Tibial nerve (tissue), 4 donors: ENCODE measurements at places on chromosomes 11 and 22. TPM values are rescaled to one million over a fixed set of nuclear protein-coding genes. Genes with fewer than 3 reads are reported as not detected.
A peak's percentile ranks its signal among the peaks of the same experiment; 100 is the strongest.

DNA sequence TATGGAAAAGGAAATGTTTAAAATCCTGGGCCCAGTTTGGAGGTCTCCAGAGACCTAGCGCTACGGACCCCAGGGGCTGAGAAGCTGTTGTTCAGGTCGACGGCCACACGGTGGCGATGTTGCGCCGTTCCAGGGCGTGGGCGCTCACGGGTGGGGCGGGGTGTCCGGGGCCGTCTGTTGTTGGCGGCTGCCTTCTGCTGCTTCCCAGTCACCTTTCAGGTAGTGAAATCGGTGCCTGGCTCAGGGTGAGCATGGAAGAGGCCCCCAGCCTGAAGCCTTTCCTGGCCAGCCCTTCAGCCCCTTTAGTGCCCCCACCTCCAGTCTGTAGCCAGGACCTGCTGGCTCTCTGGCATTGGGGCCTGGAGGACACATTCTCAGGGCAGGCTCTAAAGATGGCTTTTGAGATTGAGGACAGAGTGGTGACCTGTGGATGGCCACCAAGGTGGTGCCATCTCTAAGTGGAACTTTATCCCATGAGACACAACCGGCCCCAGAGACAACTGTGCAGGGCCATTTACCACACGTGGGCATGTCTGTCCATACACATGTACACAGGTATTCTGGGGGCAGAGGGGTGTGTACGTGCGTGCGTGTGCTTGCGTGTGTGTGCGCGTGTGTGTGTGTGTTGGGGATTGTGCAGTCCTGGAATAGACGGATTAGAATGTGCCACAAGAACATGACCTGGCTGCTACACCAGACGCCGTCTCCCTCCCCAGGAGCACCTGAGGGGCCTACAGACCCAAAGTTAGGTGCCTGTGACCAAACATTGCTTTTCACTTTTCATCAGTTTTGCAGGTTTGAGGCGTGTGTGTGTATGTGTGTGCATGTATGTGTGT lies 53.8 kb downstream of the ST14 start:
- DNase-seq: peak; percentile 45

DNA sequence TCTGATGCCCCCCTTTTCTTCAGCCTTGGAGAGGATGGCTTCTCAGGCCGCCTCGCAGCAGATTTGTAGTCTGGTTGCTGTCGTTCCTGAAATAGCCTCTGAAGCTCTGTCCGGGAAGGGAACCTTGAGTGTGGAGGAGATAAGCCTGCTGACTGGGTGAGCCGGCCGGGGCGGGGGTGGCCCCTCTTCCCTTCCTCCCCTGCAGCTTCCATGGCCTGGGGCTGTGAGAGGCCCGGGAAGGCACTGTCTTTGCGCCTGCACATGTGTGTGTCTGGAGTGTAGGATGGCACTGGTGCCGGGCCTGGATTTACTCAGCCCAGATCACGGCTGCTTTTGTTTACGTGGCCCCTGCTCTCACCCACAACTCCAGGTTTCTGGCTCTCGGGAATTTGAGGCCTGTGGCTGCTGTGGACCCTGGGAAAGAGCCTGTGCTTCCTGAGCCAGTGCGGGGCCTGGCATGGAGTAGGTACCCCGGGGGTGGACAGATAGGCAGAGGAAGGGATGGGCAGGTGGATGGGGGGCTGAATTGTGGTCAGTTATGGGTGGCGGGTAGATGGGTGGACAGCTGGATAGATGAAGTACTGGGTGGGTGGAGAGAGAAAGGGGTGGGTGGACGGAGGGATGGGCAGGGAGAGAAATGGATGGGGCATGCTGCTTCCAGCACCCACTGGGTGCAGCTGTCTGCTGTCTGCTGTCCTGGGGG lies 16.6 kb downstream of the KCNQ1 start:
- DNase-seq: no peak

- DNase-seq: no peak
Observed at GRCh38 chr11:5238486-5238885, 4.2 kb upstream of the HBD start.

DNA sequence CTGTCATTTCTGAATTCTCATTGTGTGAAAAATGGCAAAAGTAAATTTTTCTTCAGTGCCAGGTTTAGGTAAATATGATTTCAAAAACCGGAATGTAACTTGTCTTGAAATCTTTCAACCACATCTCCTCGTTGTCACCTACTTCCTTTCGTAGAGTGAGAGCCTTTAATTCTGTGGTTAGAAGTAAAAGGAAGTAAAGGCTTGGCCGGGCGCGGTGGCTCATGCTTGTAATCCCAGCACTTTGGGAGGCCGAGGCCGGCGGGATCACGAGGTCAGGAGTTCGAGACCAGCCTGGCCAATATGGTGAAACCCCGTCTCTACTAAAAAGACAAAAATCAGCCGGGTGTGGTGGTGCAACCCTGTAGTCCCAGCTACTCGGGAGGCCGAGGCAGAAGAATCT lies 29.8 kb downstream of the SGSM3 start:
- DNase-seq: no peak

CECR2 gene
- 3.7 TPM for total RNA-seq

GRCh38 chr11:60193687-60194433 lies 11.0 kb upstream of the MS4A6A start:
- peak; percentile 77 for DNase-seq

PRR33 gene
- not detected for total RNA-seq

- DNase-seq: no peak
Observed at GRCh38 chr22:40387746-40388145, 17.4 kb downstream of the SGSM3 start.

DNA sequence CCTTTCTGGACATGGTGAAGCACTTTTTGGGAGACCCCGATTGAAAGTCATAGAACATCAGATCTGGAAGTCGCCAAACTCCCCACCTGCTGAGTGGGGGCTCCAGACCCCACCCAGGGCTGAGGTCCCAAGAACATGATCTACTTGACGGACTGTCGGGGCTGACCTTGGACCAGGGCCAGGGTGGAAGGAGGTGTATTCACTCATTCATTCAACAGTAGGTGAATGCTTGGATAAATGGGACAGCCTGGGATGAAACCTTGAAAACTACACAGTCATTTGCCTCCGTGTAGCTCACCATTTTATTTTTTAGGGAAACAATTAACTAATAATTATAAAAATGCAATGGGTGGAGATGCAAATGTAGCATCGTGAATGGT lies 629.0 kb downstream of the BRD1 start:
- no peak for DNase-seq

OR51S1 gene
- not detected for total RNA-seq

ZDHHC5 gene
- 57.3 TPM for total RNA-seq

GRCh38 chr11:61791737-61792309 lies 576 bp downstream of the TMEM258 start:
- peak; percentile 78 for DNase-seq

BRSK2 gene
- total RNA-seq: 3.5 TPM

GRCh38 chr11:127059750-127060149 lies 59.2 kb upstream of the KIRREL3 start:
- no peak for DNase-seq

- no peak for DNase-seq
Observed at GRCh38 chr11:2317354-2318050, 15.7 kb downstream of the TSPAN32 start.

MFRP gene
- total RNA-seq: 0.44 TPM

DNA sequence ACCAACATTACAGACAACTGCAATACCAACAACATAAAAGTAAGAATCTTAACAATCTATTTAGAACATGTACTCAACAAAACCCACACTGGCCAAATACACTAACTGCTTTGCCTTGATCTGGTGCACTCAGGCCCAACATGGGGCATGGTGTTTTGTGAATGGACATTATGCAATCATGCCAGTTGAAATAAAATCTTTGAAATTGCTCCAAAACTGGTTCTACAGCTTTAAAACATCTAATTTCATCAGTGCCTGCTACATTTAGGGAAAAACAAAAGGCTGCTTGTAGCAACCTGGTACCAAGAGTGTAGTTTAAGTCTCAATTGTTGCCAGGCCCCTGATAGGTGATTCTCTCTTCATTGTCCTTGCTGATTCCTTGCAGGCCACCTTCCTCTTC lies 3.3 kb upstream of the CTR9 start:
- no peak for DNase-seq

MTMR2 gene
- 33.2 TPM for total RNA-seq

DNA sequence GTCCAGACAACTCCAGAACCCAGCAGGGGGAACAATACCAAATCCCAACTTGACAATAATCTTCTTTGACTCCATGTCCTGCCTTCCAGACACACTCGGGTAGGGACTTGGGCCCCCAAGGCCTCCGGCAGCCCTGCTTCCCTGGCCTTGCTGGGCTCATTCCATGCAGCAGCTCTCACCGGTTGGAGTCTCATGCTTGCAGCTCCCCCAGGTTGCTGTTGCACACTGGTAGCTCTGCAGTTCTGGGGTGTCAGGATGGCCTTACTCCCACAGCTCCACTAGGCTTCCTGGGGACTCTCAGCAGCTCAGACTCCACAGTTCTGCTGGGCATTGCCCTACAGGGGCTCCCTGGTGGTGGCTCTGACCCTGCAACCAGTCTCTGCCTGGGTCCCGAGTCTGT lies 42.8 kb downstream of the ST3GAL4 start:
- peak; percentile 3 for DNase-seq

DNA sequence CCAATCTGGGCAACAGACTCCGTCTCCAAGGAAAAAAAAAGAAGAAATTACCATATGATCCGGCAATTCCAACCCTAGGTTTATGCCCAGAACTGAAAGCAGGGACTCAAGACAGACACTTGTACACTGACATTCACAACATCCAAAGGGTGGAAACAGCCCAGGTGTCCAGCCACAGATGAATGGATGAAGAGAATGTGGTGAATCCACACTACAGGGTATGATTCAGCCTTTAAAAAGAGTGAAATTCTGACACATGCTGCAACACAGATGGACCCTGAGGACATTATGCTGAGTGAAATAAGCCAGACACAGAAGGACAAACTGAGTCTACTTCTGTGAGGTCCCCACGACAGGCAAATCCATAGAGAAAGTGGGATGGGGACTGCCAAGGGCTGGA lies 43.9 kb downstream of the SGSM3 start:
- DNase-seq: no peak

GRCh38 chr11:114449845-114450244 lies 10.6 kb downstream of the REXO2 start:
- DNase-seq: no peak

PRODH gene
- total RNA-seq: 146 TPM

- DNase-seq: no peak
Observed at GRCh38 chr11:72688929-72689328, 14.7 kb upstream of the PDE2A start.

GRCh38 chr11:111759778-111760407 lies 6.3 kb downstream of the PPP2R1B start:
- no peak for DNase-seq

DNA sequence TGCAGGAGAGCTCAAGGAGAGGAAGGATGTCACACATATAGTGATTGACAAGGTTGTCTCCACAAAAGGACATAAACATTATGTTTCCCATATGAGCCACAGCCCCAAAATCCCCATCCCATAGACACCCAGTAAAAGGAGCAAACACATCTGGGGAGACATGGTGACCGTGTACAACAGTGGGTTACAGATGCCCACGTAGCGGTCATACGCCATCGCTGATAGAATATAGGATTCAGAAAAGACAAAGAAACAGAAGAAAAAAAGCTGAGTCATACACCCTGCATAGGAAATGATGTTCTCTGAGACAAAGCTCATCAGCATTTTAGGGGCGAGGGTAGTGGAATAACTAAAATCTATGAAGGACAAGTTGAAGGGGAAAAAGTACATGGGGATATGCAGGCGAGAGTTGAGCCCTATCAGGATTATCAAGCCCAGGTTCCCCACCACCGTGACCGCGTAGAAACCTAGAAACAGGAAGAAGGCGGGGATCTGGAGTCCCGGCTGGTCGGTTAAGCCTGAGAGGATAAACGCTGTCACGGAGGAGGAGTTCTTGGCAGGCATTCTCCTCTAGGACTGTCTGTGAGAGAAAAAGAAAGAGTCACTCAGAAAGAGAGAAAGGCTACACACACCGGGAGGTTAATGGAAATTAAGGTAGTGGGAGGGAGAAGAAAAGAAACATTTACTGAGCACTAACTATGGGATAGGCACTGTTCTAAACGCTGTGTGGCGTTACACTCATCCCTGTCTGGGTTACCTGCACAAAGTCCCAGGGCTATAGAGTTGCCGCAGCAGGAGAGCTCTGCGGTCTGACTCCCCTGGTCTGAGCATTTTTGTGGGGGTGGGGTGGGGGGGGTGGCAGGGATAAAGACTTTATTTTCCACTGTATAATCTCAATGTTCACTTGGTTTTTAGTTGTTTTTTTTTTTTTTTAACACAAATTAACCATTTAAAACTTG lies 36.1 kb upstream of the OR8B8 start:
- no peak for DNase-seq

DNA sequence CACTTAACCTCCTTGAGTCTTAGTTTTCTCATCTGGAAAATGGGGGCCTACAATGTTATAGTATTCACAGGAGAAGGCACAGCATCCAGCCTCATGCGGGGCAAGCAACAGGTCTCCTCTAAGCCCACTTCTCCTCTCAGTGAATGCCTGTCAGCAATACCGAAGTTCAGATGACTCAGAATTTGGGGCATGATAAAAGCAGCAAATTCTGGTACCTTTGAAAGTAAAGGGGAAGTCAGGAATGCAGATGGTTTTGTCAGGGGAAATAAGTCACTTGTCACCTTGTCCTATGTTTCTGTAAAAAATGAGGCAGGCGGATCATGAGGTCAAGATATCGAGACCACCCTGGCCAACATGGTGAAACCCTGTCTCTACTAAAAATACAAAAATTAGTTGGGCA lies 350.2 kb downstream of the LARGE1 start:
- DNase-seq: no peak

LDHAL6A gene
- total RNA-seq: not detected

BEST1 gene
- total RNA-seq: 33.2 TPM

DNA sequence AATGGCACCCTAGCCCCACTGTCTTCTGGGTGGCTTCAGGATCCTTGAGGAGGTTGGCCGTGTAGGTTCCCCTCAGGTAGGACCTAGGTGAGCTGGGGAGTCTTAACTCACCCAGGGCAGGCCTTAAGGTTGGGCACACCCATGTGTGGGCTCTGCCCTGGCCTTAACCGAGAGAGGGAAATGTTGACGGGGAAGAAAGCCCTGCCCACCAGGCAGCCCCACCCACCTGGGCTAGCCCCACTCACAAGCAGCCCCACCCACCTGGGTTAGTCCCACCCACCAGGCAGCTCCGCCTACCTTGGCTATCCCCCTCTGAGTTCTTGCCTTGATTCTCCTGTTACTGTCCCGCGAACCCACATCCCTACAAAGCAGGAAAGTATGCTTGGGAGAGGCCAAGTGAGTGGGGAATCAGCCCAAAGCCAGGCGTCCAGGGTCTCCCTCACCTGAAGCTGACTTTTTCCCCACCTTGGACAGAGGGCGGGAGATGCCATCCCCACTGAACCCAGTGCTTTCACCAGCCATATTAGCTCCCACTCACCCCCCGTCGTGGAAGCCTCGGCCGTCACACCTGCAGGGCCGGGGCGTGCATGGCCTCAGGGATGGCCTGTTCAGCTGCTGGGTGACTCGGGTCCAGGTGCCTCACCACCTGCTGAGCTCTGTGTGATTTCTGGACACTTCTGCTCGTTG lies at the start of gene MYEOV:
TSS of gene MYEOV (plus strand) at position 337 of the 687 bp plus-strand sequence. CDS start 1,200 bp downstream, outside the sequence.
- no peak for DNase-seq

GRCh38 chr22:24728790-24729637 lies 45.5 kb downstream of the PIWIL3 start:
- DNase-seq: peak; percentile 58

GRCh38 chr22:50262460-50262911 lies 1.0 kb upstream of the MAPK12 start:
- no peak for DNase-seq

GRCh38 chr11:116984589-116984988 lies 113.6 kb downstream of the SIK3 start:
- DNase-seq: no peak

MTMR3 gene
- 66.6 TPM for total RNA-seq
